ENCODE measurements at places on chromosomes 2 and 18.

DNA sequence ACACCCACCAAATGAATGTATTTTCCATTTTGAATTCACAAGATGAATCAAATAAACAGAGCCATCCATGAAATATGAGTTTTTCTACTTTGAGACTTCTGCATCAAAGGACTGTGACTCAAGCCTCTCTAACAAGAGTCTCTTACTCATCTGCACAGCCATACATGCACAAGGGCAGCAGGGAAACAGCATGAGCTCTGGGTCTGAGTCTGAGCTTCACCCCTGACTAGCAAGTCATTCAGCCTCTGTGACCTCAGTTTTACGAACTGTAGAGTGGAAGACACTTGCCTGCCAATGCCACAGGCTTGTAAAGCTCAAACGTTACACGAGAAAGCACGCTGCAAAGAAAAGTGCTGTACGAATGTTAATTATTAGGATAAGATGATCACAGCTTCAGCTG is 42.9 kb downstream of the MREG start:
- no peak for DNase-seq

- DNase-seq: no peak
Measured at GRCh38 chr18:66623821-66624220, 19.9 kb upstream of the CDH19 start.

- DNase-seq: no peak
Measured at GRCh38 chr18:37674570-37674969, 109.0 kb upstream of the CELF4 start.

GRCh38 chr2:128781585-128782385 is 463.1 kb upstream of the HS6ST1 start:
- no peak for DNase-seq

GRCh38 chr2:74493546-74493945 is 5.9 kb downstream of the LBX2 start:
- DNase-seq: no peak

DNA sequence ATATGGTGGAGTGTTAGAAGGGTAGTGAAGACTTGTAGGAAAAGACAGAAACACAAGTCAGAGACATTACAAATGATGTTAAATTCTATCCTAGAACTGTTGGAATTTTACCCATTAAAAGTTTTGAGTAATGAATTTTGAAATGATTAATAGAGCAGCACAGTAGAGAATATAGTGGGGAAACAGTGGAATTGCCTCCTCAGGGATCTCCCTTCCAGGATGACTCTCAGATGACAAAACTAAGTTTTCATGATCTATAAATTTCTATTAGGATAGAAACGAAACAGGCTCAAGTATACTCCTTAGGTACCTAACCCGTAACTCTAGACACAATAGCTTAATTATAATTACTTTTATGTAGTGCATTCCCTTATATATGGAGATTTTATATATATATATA is 86.7 kb downstream of the DPP4 start:
- DNase-seq: no peak

DNA sequence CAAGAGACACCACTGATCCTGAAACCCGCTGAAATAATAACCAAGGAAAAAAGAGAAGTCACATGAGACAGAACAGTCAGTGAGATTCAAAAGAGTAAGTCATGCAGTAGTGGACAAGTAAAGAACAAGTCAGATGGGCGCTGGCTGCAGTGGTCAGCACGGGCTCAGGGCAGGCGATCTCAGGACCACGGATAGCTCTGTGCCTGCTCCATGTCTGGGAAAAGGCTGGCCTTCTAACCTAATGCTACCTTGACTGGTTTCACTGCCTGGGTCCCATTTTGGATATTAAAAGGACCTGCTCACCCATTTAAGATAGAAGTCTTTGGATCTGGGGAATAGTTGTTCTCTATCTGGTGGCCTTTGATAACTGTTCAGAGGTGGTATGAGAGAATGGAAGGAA is 61.7 kb upstream of the LCLAT1 start:
- DNase-seq: no peak

- DNase-seq: no peak
Measured at GRCh38 chr2:239225371-239225851, 175.4 kb downstream of the HDAC4 start.

GRCh38 chr2:152255918-152256317 is 79.1 kb upstream of the FMNL2 start:
- no peak for DNase-seq

- no peak for DNase-seq
Measured at GRCh38 chr18:8609659-8610458, 622 bp downstream of the RAB12 start.

DNA sequence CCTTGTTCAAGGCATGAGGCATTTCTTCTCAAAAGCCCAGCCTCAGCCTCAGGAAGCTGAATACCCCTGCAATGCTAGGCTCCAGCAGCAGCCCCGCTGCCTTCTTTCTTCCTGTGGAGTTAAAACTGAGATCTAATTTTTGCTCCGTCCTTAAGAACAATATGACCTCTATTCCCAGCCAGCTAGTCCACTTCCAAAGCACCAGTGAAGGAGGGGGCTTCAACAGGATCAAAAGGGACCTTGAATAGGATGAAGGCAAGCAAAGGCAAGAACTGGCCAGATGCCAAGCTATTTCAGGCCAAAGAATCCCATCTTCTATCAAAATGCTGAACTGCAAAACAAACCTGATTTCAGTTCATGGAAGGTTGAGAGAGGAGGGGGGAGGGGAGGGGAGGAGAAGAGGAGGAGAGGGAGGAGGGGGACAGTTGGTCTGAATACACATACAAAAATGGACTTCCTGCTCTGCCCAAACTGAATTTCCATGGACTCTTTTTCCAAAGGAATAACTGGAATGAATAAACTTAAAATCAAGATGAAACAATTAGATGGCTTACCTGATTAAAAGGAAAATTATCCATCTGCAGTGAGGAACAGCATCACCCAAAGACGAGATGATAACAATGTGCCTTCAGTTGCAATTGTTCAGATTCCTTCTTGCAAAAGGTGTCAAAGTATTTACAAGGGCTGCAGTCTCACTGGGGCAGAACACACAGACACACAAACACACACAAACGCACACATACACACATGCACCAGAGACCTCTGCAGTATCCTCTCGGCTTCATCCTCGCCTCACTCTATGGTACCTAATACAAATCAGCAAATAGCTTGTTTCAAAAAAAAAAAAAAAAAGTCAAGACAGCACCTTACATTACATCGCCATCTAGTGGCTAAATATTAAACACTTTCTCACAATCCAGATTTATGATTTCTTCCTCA is at the start of gene SCN1A:
Gene SCN1A (minus strand): TSS at position 804 of the 939 bp plus-strand sequence. CDS start 54,399 bp downstream, outside the sequence.
- no peak for DNase-seq

- no peak for DNase-seq
Measured at GRCh38 chr2:13504808-13505207, 788.1 kb downstream of the TRIB2 start.

GRCh38 chr2:196703695-196704094 is 64.2 kb downstream of the CCDC150 start:
- DNase-seq: no peak

GRCh38 chr2:13193075-13193474 is 476.3 kb downstream of the TRIB2 start:
- DNase-seq: no peak

DNA sequence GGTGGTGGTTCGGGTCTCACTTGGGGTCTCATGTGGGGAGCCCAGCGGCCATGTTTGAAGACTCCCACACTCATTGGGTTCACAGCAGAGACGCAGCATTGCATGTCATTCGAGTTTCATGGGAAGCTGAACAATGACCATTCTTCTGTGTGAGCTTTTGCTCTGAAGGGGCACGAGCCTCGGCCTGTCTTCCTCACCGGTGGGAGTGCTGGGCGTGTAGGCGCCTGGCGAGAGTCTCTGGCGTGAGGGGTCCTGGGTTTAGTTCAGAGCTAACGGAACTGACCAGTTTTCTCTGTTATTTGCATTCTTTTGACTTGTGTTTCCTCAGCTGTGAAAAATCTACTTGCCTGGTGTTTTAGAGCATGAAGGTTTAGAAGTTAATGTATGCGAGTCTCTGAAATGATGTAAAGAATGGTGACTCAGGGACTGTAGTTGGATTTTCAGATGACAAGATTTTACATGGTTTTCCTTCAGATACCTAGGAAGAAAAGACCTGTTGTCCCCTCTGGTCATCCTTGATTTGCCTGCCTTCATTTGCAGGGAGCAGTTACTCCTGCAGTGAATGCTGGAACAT is 98.1 kb downstream of the ARMC9 start:
- no peak for DNase-seq

- DNase-seq: no peak
Measured at GRCh38 chr2:168538534-168538933, 82.5 kb downstream of the CERS6 start.

GRCh38 chr2:236947896-236948295 is 137.8 kb upstream of the COPS8 start:
- no peak for DNase-seq

GRCh38 chr2:8565399-8566154 is 116.3 kb upstream of the ID2 start:
- DNase-seq: no peak

- no peak for DNase-seq
Measured at GRCh38 chr2:10900216-10901109, 11.3 kb upstream of the KCNF1 start.

DNA sequence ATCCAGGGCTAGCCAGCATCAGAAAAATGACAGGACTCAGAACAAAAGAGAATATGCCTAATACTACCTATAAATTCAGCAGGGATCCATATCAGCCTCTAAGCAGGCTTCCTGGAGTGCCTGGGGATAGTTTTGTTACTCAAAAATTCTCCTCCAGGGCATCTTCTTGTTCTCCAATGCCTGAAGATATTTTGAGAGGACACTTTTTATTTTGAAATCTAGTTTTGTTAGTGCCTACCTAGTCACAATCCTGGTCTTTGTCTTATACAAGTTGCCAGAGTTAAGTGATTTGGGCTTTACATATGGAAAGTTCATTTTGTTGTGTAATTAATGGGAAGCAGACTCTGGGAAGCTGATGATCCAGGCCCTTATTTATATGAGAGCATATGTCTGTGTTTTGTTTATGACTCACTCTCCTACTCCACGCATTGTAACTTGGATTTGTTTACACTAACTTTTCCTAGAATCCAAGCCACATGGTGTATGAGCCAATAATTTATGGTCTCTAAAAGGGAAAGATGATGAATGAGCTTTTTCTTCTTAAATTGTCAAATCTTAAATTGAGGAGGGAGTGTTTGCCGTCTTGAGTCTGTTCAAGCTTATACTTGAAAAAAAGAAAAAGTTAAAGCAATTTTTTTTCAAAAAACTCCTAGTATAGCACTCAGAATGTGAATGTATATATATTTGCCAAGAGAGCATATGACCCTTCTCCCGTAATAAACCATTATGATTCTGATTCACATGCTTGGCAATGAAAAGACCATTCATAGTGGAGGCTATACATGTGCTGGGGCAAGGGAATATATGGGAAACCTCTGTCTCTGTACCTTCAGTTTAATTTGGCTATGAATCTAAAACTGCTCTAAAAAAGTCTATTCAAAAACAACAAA is 370.3 kb downstream of the SETBP1 start:
- DNase-seq: no peak

DNA sequence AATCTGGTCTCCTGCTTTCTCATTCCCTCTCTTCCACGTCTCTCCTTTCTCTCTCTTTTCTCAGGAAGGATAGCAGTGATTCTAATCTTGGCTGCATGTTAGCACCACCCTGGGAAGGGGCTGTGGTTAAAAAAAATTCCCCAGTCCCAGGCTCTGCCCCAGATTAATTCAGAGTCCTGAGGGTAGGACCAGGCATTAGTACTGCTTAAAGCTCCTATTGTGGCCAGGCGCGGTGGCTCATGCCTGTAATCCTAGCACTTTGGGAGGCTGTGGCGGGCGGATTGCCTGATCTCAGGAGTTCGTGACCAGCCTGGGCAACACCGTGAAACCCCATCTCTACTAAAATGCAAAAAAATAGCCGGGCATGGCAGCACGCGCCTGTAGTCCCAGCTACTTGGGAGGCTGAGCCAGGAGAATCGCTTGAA is 35.4 kb upstream of the EML4 start:
- no peak for DNase-seq

GRCh38 chr2:84886791-84887190 is 5.9 kb upstream of the TRABD2A start:
- no peak for DNase-seq

- DNase-seq: no peak
Measured at GRCh38 chr18:25353080-25353479, 1.1 kb upstream of the ZNF521 start.

Measured in GM12892 (cell line).